ENCODE measurements at places on chromosomes 3 and 15.

- no peak for DNase-seq
Observed at GRCh38 chr3:132783152-132783551, 60.9 kb upstream of the NPHP3 start.

- no peak for DNase-seq
Observed at GRCh38 chr3:58576716-58577115, 475 bp downstream of the FAM107A start.

DNA sequence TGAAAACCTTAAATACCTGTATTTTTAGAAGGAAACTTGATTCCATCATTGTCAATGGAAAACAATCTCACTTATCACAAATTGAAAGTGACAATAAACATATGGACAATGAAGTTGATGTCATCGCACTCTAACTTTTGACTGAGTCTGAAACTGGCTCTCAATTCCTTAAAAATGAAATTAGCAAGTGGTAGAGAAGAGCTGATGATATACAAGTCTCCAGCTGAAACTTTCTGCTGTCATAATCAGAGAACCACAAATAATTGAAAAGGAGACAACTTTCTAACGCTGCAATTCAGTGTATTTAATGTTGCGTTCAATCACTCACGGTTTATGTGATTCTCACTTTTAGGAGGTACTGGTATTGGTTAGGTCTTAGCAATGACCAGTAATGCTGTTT, 37.5 kb downstream of the EPHB1 start:
- DNase-seq = no peak

GRCh38 chr3:115286529-115287197, 139.6 kb upstream of the ZBTB20 start:
- DNase-seq = no peak

- no peak for DNase-seq
Observed at GRCh38 chr15:65982627-65983322, 113.5 kb downstream of the RAB11A start.

GRCh38 chr3:71926262-71926600, 141.3 kb upstream of the PROK2 start:
- peak; percentile 25 for DNase-seq

- no peak for DNase-seq
Observed at GRCh38 chr3:34072297-34072696, 273.9 kb downstream of the PDCD6IP start.

DNA sequence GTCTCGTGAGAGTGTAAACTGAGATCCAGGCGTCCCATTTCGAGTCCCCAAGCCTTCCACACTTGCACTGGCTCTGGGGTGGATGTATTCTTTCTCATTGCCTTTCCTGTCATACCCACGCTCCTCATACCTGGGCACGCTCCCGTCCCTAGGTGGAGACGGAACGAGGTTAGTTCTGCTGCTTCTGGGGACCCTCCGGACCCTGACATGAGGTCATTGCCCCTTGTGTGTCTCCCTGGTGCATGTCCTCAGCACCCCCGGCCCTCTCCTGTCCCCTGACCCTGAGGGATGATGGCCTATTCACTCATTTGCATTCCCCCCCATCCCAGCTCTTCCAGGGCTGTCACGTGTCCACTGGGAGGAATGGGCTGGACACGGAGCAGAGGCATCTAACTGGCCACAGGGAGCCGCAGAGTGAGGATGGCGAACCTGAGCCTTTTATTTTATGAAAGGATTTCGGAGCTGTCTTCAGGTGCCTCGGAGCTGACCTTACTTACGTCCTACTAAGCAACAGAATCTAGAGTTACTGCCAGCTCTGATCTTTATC, 8.2 kb downstream of the NIPA1 start:
- no peak for DNase-seq

- DNase-seq = no peak
Observed at GRCh38 chr3:160365869-160366522, 33.0 kb downstream of the IFT80 start.

- DNase-seq = no peak
Observed at GRCh38 chr15:87269566-87269965, 987.0 kb downstream of the NTRK3 start.

DNA sequence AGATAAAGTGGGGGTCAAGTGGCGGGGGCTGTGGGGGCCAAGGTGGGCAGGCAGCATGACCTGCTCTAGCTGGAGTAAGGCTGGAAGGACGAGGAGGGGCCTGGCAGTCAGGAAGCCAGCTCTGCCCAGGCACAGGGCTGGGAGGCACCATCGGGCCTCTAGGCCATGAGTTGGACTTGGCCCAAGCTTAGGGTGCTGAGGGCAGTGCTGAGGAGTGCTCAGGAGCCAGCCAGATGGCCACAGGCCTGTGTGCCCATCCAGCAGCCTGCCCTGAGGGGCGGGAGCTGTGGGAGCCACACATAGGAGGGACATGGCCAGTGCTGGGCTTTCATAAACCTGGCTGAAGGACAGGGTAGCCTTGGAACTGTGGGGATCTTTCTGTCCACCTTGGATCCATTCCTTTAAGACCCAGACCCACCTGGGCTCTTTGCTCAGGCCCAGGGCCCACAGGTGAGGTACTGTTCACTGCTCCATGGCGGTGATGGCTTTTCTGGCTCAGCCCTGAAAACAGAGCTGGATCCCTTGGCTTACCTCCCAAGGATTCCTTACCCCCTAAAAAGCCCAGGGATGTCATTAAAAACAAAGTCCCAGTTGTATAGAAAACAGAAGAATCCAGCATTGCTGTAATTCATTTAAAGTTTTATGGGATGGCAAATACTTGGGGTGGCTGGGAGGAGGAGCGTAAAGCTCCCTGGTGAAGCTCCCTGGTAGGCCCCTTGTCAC, 137.0 kb downstream of the DNAJB8 start:
- DNase-seq = no peak

DNA sequence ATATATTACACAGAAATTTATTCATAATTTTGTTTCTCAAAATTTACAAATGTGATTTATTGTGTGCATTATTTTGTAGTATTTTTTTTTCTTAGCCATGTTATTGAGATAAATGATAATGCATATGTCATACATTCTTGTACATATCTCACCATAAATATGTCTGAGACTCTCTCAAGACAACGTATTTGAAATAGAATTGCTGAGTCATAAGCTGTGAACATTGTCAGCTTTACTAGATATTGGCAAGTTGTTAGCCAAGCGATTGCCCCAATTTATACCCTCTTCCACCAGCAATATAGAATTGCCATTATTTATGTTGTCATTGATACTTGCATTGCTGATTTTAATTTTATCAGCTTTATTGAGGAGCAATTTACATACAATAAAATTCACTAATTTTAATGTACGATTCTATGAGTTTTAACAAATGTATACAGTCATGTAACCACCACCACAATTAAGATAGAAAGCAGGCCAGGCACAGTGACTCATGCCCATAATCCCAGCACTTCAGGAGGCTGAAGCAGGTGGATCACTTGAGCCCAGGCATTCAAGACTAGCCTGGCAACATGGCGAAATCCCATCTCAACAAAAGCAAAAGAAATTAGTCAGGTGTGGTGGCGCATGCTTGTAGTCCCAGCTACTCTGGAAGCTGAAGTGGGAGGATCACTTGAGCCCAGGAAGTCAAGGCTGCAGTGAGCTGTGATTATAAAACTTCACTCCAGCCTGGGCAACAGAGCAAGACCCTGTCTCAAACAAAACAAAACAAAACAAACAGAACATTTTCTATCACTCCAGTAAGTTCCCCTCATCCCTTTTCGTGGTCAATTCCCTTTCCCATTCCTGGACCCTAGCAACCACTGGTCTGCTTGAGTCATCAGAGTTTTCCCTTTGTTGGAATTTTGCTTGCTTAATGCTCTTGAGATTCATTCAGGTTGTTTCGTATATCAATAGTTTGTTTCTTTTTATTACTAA, 373.1 kb downstream of the MFSD1 start:
- DNase-seq = no peak

DNA sequence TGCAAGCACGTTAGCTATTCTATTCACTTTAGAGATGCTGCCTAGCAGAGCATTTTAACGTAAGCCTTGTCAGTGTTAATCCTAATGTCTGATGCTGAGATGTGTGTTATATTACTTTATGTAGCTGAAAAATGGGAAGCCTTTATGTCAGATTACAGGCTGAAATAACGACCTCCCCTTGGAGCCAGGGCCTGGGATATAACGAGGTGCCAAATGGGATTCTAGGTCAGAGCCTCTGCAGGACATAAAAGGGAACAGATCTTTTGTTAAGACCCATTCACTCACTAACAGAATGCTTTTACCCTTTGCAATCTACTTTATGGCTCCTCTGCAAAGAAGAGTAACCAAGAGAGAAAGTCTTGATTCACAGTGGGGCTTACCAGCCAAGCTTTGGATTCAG, 815.5 kb upstream of the CFAP20DC start:
- no peak for DNase-seq

DNA sequence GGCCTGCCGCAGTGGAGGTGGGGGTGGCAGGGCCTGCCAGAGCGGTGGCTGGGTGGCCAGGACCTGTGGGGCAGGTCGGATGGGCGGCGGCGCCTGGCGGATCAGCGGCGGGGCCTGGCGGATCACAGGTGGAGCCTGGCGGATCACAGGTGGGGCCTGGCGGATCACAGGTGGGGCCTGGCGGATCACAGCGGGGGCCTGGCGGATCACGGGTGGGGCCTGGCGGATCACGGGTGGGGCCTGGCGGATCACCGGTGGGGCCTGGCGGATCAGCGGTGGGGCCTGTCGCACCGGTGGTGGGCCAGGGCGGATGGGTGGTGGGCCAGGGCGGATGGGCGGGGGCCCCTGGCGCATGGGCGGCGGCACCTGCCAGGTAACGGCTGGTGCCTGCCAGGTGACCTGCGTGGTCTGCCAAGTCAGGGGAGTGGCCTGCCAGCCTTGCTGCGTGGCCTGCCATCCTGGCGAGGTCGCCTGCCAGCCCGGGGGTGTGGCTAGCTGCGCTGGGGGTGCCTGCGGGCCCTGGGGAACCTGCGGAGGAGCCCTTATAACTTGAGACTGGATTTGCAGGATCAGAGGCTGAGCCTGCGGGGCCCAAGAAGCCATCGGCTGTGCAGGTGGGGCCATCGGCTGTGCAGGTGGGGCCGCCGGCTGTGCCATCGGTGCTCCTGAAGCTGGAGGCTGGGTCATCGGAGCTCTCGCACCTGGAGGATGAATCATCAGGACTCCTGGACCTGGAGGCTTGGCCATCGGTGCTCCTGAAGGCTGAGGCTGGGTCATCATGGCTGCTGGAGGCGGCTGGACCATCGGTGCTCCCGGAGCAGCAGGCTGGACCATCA, 1.3 kb downstream of the MAGEL2 start:
- DNase-seq = no peak

GRCh38 chr15:44295750-44296431, 7.4 kb downstream of the GOLM2 start:
- DNase-seq = no peak

DNA sequence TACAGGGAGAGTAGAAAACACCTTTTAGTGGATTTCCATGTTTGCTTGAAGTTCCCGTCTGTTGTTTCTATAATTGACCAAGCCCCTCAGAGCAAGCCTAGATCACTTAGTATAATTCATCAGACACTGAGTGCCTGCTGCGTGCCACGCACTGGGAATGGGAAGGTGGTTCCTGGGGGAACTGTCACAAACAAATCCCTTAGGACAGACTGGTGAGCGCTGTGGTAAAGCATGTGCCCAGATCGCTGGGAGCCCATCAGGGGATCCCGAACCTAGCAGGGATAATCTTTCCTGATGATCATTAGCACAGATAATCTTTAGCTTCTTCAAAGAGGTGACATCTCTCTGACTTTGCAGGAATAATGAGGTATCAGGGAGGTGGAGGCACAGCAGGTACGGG, 9.6 kb downstream of the MRPS11 start:
- no peak for DNase-seq

DNA sequence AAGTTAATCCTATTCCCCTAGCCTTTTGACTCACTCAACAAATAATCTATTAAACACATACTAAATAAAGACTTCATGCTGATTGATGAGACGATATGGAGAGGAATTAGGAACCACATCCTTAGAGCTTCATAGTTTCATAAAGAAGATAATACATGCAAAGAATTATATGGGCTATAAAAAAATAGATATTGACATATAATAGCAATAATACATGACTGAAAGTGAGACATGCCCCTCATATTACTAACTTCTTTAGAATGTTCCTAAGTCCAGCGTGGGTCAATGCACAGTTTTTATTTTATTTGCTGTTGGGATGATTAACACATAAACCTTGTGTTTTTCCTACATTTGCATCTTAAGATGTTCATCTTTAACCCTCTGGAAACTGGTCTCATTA, 32.2 kb downstream of the SUCNR1 start:
- no peak for DNase-seq
